ENCODE measurements at places on chromosomes 16 and 17. TPM values are rescaled to one million over a fixed set of nuclear protein-coding genes. Genes with fewer than 3 reads are reported as not detected.

DNA sequence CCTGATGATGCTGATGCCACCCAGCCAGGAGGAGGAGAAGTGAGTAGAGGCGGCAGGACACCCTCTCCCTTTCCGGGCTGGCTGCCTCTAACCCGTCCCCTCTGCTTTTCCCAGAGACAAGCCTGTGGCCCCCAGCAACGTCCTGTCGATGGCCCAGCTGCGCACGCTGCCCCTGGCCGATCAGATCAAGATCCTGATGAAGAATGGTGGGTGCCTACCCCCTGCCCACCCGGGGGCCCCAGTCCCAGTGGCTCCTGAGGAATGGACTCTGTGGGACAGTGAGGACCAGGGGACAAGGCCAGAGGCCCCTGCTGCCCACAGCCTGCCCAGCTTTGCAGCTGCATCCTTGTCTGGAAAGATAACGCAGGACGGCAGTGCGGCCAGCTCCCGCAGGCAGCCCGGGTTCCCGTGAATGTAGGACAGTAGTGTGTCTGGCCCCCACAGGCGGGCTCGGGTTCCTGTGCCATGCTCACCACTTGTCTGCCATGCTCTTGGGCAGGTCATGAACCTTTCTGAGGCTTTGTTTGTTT lies 19.9 kb downstream of the POLR3E start:
- no peak for DNase-seq

- DNase-seq = no peak
Measured at GRCh38 chr16:23842137-23842600, 6.4 kb downstream of the PRKCB start.

The ACE gene
- 4.3 TPM for total RNA-seq

The MILR1 gene
- total RNA-seq = not detected

DNA sequence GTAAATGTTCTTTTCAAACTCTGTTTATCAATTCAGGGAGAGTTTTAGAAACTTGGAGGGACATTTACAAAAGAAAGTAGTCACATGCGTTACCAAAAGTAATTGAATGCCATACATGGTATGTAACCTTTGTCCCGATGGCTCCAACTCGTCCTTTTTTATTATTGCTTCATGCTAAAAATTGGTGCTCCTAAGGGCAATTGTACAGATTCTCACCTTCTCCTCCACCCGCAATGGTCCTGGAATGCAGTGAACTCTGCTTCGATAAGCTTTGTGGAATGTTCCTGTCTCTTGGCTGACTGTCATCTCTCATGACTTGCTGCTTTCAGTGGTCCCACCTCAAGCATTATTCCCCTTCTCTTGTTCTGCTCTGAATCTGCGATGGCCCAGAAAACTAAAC lies 20.9 kb downstream of the GNAO1 start:
- no peak for DNase-seq

The PIK3R5 gene
- total RNA-seq = 154 TPM

GRCh38 chr16:3215601-3216262 lies 19.2 kb downstream of the ZNF200 start:
- no peak for DNase-seq

DNA sequence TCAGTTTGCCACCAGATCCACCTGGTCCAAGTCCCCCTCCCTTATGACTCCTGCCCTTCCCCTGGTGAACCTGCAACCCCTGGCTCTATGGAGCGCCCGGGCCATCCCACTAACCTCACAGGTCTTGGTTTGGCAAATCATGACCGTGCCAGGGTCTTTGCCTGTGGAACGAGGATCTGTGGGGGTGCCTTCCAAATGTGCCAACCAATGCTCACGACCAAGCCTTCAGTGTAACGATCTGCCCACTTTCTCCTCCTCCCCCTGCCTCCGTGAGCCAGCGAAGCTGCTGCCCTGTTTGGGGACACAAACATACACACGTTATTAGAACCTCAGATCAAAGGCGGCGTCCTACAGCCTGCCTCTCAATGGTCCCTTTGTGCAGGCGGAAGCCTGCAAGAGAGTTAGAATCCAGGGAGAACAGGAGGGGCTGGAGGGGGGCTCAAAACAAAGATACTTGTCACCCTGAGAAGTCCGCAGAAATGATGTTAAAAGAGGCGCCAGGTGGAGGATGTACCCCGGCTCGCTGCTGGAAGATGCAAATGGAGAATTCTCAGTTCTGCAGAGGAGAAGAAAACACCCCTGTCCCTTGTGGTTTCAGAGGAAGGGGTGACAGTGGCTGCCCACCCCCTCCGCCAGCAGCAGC lies 9.0 kb upstream of the NKD1 start:
- DNase-seq = no peak

DNA sequence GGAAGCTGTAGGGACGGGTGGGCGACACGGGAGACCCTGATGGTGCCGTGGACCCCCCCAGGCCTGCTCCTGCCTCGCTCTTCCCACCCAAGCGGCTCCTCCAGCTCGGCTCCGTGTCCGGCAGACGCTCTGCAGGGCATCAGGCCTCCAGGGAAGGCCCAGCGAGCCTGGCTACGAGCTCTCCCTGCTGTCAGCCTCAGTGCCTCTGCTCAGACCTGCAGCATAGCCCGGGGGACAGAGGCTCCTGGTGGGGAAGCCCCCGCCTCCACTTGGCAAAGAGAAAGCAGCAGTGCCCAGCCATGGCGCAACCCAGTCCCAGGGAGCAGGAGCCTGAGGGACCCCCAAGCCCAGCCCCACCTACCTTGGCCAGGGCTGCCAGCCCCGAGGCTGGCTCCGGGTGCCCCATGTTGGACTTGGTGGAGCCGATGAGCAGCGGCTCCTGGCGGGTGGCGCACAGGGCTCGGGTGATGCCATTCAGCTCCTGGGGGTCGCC lies 5.9 kb downstream of the FASN start:
- DNase-seq = no peak

DNA sequence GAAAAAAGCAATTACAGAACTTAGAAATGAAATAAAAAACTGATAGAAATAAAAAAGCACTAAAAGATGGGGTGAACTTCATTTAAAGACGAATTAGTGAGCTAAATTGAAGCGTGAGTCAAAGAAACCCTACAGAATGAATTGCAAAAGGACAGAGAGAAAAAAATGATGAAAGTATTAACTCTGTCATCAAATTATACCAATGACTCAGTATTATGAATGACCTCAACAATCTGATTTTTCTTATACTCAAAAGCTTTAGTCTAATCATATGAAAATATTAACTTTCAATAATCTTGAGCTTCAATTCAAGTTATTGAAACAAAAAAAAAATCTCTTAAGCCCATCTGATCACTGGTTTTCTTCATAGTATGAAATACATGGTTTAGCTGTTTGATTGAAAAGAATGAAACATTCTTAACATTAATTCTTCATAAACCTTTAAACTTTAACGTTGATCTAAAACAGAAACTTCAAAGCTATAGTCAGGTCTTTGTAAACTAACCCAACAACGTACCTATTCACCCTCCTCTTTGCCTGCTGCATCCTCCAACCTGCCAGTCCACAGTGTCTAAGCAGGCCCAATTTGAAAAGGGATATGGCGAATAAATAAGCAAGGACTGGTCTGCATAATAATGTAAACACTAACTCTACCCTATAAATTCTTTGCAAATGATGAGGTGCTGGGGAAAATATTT lies 6.6 kb downstream of the ABCA5 start:
- no peak for DNase-seq

The MPDU1 gene
- 16.6 TPM for total RNA-seq

DNA sequence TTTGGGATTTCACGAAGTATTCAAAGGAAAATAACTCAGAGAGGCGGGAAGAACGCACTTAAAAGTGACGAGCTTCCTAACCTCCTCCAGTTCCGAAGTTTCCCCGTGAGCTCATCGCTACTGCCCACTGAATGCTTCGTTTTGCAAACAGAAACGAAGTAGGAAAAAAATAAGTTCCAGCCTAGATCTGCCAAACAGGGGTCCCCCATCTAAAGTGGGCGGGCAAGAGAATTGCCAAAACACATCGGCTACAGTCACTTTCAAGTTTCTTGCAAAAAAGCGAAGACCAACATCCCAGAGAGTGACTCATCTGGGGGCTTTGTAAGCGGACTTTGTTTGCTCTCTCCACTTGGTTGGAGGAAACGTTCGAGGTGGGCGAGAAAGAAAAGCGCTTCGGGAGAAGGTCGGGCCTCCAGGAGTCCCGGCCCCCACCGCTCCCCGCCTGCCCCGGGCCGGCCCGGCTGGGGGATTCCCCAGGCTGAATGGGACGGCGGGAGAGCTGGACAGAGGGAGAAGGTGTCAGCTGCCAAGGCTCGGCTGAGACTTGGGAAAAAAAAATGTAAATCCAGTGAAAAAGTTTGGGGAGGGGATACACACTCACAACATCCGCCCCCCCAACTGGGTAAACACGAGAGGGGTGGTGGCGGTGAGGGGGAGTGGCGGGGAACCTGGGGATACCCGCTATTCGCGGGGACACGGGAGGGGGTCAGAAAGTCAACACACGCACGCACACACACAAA lies 1.0 kb downstream of the VEZF1 start:
- peak; percentile 74 for DNase-seq

- no peak for DNase-seq
Measured at GRCh38 chr17:75346906-75347305, 57.7 kb upstream of the SLC25A19 start.

Data from CD8-positive, alpha-beta T cell (primary cell).